ENCODE measurements at places on chromosomes 2 and 18. TPM values are rescaled to one million over a fixed set of nuclear protein-coding genes. Genes with fewer than 3 reads are reported as not detected.

DNA sequence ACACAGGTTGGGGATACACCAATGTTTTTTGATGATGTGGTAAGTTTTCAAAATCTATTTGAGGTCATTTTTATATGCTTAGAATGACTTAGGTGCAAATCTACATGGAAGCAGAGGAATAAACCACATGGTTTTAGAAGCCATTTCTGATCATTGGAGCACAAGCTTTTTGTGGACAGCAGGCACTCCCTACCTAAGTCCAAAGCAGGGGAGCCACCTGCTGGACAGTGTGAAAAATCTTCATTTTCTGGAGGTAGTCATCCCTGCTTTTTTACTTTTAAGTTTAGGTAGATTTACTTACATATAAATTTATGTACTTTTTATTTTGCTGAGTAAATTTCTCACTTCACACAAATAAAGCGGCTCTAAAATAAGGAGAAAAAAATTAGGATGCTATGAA lies 323.2 kb downstream of the PLCL1 start:
- peak; percentile 77 for DNase-seq

GRCh38 chr2:74584088-74584645 lies 29.6 kb downstream of the DOK1 start:
- no peak for DNase-seq

- DNase-seq = peak; percentile 54
Measured at GRCh38 chr2:181258720-181259119, 198.5 kb upstream of the ITGA4 start.

DNA sequence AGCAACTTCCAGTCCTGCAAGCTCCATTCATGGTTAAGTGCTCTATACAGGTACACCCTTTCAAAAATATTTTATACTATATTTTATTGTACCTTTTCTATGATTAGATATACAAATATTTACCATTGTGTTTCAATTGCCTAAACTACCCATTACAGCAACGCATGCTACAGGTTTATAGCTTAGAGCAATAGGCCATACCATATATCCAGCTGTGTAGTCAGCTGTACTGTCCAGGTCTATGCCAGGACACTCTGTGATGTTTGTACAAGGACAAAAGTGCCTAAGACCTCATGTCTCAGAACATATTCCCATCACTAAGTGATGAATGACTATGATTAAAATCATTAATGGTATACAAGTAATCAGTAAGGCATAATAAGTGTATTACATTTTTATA lies 368.7 kb downstream of the CMPK2 start:
- no peak for DNase-seq

GRCh38 chr2:82340578-82341053 lies 2036.1 kb upstream of the LRRTM1 start:
- no peak for DNase-seq

CHST9 gene
- 0.47 TPM for polyA plus RNA-seq

- no peak for DNase-seq
Measured at GRCh38 chr2:1823187-1824169, 79.2 kb upstream of the PXDN start.

GRCh38 chr18:67733088-67733487 lies 216.6 kb upstream of the DSEL start:
- DNase-seq = no peak

DNA sequence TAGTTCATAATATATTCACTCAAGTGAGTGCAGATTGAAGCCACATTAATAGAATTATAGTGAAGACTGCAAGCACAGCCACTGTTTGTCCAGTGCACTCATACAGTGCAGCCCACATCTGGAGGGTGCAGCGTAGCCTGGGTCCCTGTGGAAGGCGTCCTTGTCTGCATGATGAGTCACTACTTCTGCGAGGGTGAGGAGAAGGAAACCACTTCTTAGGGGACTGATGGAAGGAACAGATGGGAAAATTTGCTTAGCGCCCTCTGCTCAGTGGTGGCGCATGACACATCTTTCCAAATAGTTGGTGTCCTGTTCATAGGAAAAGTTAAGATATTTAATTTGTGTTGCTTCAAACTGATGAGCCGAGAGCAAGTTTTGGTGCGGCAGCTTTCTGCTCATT lies 330.4 kb upstream of the SMIM21 start:
- DNase-seq = no peak

DNA sequence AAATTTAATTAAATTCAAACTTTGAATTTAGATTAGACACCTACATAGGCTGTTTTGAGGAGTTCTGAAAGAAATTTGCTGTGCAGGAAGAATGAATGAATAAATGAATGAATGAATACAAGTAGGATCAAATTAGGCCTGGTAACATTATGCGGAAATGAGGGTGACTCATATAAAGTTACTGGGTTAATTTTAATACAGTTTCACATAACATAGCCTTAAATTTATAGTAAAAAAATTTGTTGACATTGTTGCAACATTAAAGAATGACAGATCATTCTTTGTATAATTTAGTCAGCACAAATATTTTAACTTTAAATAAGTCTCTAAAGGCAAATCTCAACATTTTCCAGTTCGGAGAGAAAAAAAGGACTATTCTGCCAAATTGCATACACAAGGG lies 1293.1 kb upstream of the SLC39A10 start:
- DNase-seq = peak; percentile 2

GRCh38 chr18:11153097-11153496 lies 3.7 kb upstream of the PIEZO2 start:
- no peak for DNase-seq

- DNase-seq = no peak
Measured at GRCh38 chr2:214019973-214020345, 390.9 kb upstream of the VWC2L start.

CDH19 gene
- 1.3 TPM for polyA plus RNA-seq

EPHA4 gene
- polyA plus RNA-seq = 10.5 TPM

FSHR gene
- polyA plus RNA-seq = 0.28 TPM

DNA sequence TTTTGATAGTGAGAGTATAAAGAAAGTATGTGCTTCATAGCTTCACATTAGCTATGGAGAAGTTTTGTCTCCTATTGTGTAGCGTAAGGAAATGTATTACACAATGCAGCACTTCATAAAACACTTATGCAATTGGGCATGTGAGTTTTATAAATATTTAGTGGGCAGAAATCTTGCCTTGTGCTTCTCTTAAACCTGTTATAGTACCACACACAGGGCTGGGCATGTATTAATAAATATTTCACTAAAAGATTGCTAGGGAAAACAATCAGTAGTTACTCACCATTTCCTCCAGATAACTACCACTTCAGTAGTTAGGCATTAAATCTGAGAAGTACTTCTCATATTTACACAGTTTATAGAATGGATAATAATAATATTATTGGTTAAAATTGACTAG lies 1080.8 kb upstream of the PIK3C3 start:
- no peak for DNase-seq

GRCh38 chr18:61080954-61081528 lies 252.2 kb upstream of the CDH20 start:
- no peak for DNase-seq

- DNase-seq = no peak
Measured at GRCh38 chr2:85355073-85355410, 473 bp downstream of the ELMOD3 start.

RAB31 gene
- 35.2 TPM for polyA plus RNA-seq

GRCh38 chr2:119158563-119159347 lies at the start of gene C1QL2:
Gene C1QL2, minus strand, starts transcription at chr2:119158751. Its CDS starts 482 bp downstream, at chr2:119158269.
- DNase-seq = no peak

- peak; percentile 5 for DNase-seq
Measured at GRCh38 chr2:14127765-14128164, 504.8 kb upstream of the LRATD1 start.

- no peak for DNase-seq
Measured at GRCh38 chr2:230703514-230703913, 9.1 kb upstream of the CAB39 start.

DNA sequence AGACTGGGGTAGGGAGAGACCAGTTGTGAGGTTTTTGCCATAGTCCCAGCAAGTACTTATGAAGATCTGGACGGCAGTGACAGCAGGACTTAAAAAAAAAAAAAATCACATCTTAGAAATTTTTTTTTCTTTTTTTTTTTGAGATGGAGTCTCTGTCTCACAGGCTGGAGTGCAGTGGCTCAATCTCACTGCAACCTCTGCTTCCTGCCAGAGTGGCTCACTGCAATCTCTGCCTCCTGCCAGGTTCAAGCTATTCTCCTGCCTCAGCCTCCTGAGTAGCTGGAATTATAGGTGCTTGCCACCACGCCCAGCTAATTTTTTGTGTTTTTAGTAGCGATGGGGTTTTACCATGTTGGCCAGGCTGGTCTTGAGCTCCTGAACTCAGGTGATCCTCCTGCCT lies 22.4 kb upstream of the STAT4 start:
- no peak for DNase-seq

LNPK gene
- 33.4 TPM for polyA plus RNA-seq

KRTCAP3 gene
- 1.00 TPM for polyA plus RNA-seq

- peak; percentile 84 for DNase-seq
Measured at GRCh38 chr2:120771111-120771780, 35.6 kb downstream of the GLI2 start.

DNA sequence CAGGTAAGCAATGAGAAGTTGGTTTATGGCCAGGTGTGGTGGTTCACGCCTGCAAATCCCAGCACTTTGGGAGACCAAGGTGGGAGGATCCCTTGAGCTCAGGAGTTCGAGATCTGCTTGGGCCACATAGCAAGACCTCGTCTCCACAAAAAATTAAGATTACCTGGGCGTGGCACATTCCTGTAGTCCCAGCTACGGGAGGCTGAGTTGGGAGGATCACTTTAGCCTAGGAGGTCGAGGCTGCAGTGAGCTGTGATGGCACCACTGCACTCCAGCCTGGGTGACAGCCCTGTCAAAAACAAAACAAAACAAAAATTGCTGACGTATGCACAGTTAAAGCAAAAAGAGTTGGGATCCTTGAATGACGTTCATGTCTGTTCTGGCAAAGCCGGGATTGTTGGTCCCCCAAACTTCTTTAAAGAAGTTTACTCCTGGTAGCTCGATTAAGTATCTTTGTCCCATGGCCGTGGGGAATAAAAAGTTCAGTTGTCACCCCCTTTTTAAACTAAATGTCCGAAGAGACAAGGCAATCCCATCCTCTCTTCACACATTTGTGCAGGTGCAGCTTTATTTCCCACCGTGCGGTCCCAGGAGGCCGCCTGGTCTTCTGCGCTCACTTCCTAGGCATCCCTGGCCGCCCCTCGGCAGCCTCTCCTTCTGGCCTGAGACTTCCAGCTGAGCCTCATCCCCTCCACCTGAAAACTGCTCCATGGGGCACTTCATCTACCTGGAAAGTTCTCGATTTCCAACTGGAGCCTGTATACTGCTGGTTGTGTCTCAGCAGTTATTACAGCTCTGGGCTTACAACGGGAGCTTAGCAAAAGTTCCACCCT lies 762 bp upstream of the SPOPL start:
- no peak for DNase-seq

GREB1L gene
- polyA plus RNA-seq = 2.9 TPM

GALNT5 gene
- polyA plus RNA-seq = 6.5 TPM

GRCh38 chr2:133959066-133959465 lies 294.8 kb upstream of the MGAT5 start:
- DNase-seq = no peak

DNA sequence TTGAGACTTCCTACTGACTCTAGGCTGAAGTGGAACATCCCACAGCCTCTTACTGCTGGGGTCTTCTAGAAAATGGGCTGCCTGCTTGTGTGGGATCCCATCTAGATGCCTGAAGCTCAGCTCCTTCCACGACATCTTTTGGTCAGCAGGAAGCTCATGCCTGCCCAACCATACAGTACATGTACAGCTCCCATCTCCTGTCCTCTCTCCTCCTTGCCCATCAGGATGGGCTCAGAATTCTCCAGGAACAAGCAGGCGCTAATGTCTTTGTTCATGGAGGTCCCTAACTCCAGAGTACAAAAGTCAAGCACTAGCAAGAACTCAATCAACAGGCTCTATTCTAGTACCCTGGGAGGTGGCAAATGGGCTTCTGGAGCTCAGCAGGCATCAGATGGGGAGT lies 31.7 kb upstream of the GPR17 start:
- DNase-seq = no peak

Measured in muscle of leg (tissue), 16 donors.